ENCODE measurements at places on chromosomes 3 and 15. TPM values are rescaled to one million over a fixed set of nuclear protein-coding genes. Genes with fewer than 3 reads are reported as not detected.

DNAH12 gene
- total RNA-seq: 0.29 TPM

DNA sequence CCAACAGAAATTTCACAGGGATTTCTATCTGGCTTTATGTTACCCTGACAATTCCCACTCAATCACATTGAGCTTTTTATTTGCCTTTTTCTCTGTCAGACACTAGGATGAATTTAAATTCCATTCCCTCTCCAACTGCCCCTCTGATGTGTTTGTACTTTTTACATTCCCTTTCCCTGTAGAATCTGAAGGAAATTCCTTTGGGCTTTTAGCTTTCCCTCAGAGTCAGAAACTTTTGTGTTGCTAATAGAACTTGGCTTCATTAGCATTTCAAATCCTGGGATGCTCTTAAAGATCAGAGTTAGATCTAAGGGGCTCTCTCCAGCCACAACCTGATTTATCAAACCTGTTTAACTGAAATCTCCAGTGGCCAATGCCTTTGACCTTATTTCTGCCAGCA lies 7.9 kb upstream of the RARB start:
- DNase-seq: no peak

MEX3B gene
- total RNA-seq: 52.7 TPM

DNA sequence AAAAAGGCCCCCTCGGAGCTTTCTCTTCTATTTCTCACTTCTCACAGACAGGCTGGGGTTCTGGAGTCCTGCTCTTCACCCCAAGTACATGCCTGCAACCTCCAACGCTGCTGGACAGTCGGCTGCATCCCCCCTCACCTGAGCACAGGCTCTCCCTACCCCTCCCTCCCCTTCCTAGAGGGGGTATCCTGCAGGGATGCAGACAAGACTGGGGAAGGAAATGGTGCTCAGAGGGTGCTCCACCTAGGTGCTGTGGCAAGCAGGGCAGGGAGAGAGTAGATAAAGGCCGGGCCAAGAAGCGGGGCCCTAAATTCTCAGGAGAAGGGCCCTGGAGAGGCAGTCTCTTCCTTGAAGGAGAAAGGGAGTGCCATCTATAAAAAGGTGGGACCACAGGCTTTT lies 7.0 kb upstream of the STRA6 start:
- no peak for DNase-seq

- no peak for DNase-seq
These were observed 28.7 kb downstream of the ATP1B3 start for GRCh38 chr3:141905129-141905528.

DNA sequence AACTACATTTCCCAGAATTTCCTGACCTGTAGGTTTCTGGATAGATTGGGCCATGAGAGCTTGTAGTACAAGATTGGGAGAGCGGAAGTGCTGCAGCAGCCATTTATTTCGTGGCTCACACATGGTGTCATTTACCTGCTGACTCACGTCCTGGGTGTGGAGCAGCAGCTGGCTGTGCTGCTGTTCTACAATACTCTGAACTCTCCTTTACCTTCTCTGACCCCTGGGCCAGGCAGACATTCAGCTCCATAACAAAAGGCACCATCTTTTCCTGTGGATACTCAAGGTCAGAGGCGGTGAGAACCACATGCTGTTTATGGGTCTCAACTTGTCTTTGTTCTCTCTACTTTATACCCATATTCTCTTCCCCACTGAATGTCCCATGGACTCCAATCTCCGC lies 490.2 kb downstream of the IGSF11 start:
- no peak for DNase-seq

DNA sequence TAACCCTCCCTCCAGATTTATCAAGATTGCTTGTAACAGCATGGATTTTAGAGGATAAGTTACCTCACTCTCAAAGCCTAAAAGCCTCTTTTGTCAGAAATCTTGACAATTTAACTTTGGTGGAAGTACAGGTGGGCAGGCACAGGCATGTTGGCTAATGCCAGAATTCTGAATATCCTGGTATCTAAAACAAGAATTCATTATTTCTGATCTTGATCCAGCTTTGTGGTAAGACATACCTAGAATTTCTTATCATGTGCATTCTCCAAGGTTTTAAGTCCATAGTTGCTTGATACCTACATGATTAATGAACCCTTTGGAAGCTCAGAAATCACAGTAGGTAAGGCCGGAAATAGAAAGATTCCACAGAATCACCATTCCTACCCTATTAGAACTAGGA lies 109.9 kb upstream of the TTC14 start:
- DNase-seq: no peak

LRRC49 gene
- 4.9 TPM for total RNA-seq

DPPA2 gene
- total RNA-seq: not detected

HDGFL3 gene
- total RNA-seq: 93.1 TPM

GRCh38 chr15:86481720-86482119 lies 402.0 kb downstream of the AGBL1 start:
- no peak for DNase-seq

DNA sequence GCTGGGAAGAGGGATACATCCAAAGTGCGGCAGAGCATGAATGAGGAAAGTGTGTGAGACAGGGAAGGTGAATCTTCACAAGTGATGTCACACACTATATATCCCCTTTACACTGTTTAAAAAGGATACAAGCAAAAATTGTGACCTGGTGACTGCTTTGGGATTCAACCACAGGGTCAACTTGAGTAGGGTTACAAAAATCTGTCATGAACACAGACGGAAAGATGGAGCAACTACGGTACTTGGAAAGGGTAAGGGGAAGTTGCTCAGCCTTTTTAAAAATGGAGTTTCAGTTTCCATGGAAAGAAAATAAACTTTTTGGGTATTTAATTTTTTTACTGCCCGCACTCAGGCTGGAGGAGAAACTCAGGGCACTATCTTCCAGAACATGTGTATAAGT lies 60.3 kb downstream of the B3GNT5 start:
- no peak for DNase-seq

TIPARP gene
- 65.3 TPM for total RNA-seq

Data from chondrocyte (in vitro differentiated cells).